IMR-90 (cell line): ENCODE measurements at places on chromosomes 4 and X. TPM values are rescaled to one million over a fixed set of nuclear protein-coding genes. Genes with fewer than 3 reads are reported as not detected.

DNA sequence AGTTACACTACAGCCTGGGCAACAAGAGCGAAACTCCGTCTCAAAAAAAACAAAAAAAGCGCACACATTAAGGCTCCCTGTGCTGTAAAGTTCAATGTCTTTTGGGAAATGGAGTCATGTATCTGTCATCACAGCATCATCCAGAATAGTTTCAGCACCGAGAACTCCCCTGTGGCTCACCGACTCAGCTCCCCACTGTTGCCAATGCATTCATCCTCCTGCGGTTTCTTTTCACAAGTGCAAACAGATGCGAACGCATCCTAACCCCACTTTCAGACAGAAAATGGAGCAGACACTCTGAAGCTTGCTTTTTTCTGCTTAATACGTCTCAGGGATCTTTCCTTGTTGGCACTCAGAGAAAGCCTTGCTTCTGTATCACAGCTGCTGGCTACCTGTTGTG lies 13.8 kb upstream of the SH3TC1 start:
- H3K4me1 ChIP-seq: peaks cover 14% of the 10 kb centered on the region
- H3K4me3 ChIP-seq: no peak overlapping the region
- no peaks in the 10 kb centered on the region; the same call in 1 of the 2 replicates for H3K27me3 ChIP-seq
- peak; percentile 84 for DNase-seq
- H3K36me3 ChIP-seq: no peaks in the 10 kb centered on the region

DNA sequence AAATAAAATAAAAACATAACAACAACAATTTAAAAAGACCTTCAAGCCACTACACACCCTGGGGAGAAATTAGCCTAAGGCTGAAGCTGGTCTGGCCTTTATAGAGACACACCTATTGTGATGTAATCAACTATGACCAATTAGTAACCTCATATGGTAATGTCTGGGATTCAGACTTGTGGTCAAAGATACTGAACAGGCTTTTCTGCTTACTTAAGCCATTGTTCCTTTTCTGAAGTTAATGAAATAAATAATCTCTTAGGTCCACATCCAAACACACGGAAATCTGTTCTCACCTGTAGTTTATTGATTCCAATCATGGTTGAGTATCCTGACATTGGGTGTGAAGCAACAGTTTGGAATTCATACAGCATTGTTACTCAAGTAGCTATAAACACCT lies 152.5 kb downstream of the PLS3 start:
- H3K4me1 ChIP-seq: no peaks in the 10 kb centered on the region
- H3K4me3 ChIP-seq: no peak overlapping the region
- no peaks in the 10 kb centered on the region for H3K36me3 ChIP-seq

DNA sequence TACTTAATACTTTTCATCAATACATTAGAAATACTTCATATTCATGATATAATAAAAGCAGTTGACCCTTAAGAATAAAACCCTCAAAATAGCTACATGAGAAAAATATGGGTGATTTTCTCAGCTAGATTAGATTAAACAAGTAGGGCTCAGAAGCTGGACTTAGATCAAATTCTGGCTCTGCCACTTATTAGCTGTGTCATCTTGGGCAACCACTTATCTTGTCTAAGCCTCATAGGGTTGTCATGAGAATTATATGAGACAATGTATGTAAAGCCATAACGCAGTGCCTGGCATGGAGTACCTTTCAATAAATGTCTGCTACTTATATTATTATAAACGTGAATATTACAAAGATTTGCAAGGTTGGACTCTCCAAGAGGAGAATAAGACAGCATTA lies 84.3 kb upstream of the PGRMC2 start:
- DNase-seq: no peak
- H3K4me3 ChIP-seq: no peak overlapping the region
- peaks cover 11% of the 10 kb centered on the region for H3K4me1 ChIP-seq
- no peaks in the 10 kb centered on the region for H3K36me3 ChIP-seq
- H3K27ac ChIP-seq: no peak overlapping the region

DNA sequence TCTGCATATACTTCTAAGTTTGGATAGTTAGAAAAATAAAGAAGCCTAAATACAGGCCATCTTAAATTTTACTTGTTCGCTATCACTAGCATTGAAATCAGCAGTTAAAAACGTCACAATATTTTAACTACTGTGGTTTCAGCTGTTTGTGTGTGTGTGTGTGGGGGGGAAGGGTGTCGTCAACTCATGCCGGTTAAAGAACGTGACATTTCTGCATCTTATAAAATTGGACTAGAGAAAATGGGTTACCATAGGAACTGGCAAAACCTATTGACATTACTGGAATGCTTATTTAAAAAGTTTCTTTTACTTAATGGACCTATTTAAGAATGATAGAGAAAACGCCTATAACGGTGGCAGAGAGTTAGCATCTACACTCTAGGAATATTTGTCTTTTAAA lies 1.2 kb upstream of the CNKSR2 start:
- H3K4me1 ChIP-seq: no peaks in the 10 kb centered on the region
- H3K4me3 ChIP-seq: no peak overlapping the region
- no peak for DNase-seq
- no peak overlapping the region for H3K27ac ChIP-seq

DNA sequence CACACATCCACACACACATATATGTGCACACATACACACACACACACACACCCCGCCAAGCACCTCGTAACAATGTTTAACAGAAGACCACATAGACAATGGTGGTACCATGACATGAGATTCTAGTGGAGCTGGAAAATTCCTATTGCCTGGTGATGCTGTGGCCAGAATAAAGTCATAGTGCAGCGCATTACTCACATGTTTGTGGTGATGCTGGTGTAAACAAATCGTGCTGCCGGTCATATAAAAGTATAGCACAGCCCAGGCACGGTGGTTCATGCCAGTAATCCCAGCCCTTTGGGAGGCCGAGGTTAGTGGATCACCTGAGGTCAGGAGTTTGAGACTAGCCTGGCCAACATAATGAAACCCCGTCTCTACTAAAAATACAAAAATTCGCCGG lies 275.2 kb downstream of the TRIML1 start:
- H3K4me3 ChIP-seq: no peak overlapping the region
- no peaks in the 10 kb centered on the region for H3K4me1 ChIP-seq
- no peaks in the 10 kb centered on the region for H3K36me3 ChIP-seq
- DNase-seq: peak; percentile 34

GRCh38 chr4:120085705-120086104 lies 19.1 kb upstream of the MAD2L1 start:
- H3K27ac ChIP-seq: no peak overlapping the region
- no peaks in the 10 kb centered on the region for H3K36me3 ChIP-seq
- no peak overlapping the region for H3K4me3 ChIP-seq
- no peaks in the 10 kb centered on the region for H3K27me3 ChIP-seq
- peak; percentile 86 for DNase-seq
- no peaks in the 10 kb centered on the region for H3K4me1 ChIP-seq

- H3K4me3 ChIP-seq: no peak overlapping the region
- no peaks in the 10 kb centered on the region for H3K27me3 ChIP-seq
- peaks cover 2% of the 10 kb centered on the region for H3K4me1 ChIP-seq
Measured at GRCh38 chr4:776743-777441, 49.0 kb downstream of the CPLX1 start.

- H3K27me3 ChIP-seq: peaks cover 1% of the 10 kb centered on the region; the same call in 1 of the 2 replicates
- no peaks in the 10 kb centered on the region; the same call in 1 of the 2 replicates for H3K4me1 ChIP-seq
- no peaks in the 10 kb centered on the region for H3K36me3 ChIP-seq
- no peak overlapping the region for H3K27ac ChIP-seq
- peak overlapping the region; percentile 93 for H3K4me3 ChIP-seq
Measured at GRCh38 chrX:41087201-41087600, 2.0 kb downstream of the USP9X start.

GRCh38 chrX:151793886-151794285 lies 59.3 kb downstream of the CNGA2 start:
- H3K27me3 ChIP-seq: no peaks in the 10 kb centered on the region
- no peak overlapping the region for H3K4me3 ChIP-seq
- DNase-seq: no peak
- H3K27ac ChIP-seq: no peak overlapping the region

DNA sequence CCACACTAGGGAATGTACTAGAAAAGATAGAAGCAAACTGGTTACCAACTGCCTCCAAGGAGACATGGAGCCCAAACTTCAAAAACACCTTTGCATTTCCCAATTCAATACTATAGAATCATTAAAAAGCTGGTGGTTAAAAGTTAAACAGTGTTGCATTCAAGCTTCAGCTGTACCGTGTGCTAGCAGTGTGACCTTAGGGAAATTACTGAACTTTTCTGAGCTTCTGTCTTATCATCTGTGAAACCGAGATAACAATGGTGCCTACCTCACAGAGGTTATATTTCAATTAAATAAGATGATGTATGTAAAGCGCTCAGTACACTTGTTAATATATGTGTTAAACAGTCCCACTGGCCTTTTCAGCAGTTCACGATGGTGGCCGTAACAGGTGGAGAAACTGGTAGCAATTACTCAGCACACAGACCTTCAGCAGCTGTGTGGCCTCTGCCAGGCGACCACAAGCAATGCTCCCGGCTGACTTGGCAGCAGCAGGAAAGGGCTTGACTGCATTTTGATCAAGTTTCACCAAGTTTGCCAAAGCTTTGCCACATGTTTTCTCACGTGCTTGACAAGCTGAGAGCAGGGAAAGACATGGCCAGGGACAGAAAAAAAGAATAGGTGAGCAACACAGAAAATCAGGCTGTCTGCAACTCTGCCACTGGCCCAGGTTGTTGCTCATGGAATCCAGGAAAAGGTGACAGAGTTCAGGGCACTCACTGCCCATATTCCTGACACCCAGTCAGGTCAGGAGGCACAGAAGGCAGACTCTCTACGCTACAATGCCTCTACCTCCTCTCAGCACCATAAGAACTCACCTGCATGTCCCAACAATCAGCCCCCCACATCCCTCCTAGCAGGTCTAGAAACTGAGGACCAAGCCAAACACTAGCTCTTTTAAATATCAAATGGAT lies 72.1 kb downstream of the PARM1 start:
- H3K27me3 ChIP-seq: no peaks in the 10 kb centered on the region
- no peak overlapping the region for H3K27ac ChIP-seq
- no peak overlapping the region for H3K4me3 ChIP-seq
- H3K36me3 ChIP-seq: no peaks in the 10 kb centered on the region
- no peaks in the 10 kb centered on the region for H3K4me1 ChIP-seq

- H3K27ac ChIP-seq: no peak overlapping the region
- no peak for DNase-seq
- peaks cover 31% of the 10 kb centered on the region for H3K27me3 ChIP-seq
- H3K4me3 ChIP-seq: no peak overlapping the region
Measured at GRCh38 chrX:24392709-24393108, 32.3 kb downstream of the SUPT20HL1 start.

DNA sequence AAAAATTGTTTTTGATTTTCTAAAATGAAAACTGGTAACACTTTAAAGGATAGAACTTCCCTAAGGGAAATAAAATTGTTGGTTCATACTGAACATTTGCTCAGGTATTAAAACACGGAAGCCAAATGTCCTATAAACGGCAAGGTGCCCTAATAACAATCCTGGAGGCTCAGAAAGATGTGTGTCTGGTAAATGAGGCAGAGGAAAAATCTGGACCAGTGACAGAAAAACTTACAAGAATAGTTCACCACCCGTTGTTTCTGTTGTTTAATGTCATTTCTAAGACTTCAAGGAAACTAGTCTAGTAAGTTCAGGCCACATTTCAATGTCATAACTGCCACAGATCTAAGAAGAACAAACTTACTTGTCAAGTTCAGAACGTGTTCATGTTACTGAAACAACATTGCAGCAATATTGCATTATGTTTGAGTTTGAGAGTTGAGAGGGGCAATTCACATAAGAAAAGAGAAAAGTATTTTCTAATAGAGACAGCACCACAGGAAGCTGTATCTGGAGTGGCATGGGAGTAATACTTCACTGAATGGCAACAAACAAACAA lies 476.6 kb downstream of the GRXCR1 start:
- no peaks in the 10 kb centered on the region for H3K36me3 ChIP-seq
- H3K4me1 ChIP-seq: no peaks in the 10 kb centered on the region
- no peak for DNase-seq
- H3K4me3 ChIP-seq: no peak overlapping the region
- no peaks in the 10 kb centered on the region for H3K27me3 ChIP-seq

DNA sequence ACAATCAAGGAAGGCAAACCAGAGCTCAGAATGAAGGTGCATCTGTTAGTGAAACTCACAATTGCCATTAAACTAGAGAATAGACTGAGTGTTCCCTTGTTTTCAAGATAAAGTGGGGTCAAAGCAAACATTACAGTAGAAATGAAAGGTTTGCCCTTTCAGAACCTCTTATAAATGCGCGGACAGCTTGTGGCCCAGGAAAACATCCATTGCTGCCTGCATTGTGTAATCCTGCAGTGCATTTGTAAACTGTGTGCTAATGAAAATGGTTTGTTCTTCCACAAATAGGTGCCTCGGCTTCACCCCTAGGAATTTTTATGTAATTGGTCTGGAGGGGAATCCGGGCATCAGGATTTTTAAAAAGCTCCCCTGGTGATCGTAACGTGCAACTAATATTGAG lies 62.8 kb downstream of the SNX25 start:
- peaks cover 3% of the 10 kb centered on the region; the same call in 1 of the 2 replicates for H3K36me3 ChIP-seq
- DNase-seq: no peak
- peaks cover 2% of the 10 kb centered on the region; the same call in 1 of the 2 replicates for H3K4me1 ChIP-seq
- H3K4me3 ChIP-seq: no peak overlapping the region
- no peaks in the 10 kb centered on the region for H3K27me3 ChIP-seq

- peak overlapping the region; percentile 46 for H3K27ac ChIP-seq
- DNase-seq: peak; percentile 83
- H3K4me3 ChIP-seq: no peak overlapping the region
- H3K27me3 ChIP-seq: no peaks in the 10 kb centered on the region
Measured at GRCh38 chr4:25795566-25796454, 67.0 kb downstream of the SEL1L3 start.

DNA sequence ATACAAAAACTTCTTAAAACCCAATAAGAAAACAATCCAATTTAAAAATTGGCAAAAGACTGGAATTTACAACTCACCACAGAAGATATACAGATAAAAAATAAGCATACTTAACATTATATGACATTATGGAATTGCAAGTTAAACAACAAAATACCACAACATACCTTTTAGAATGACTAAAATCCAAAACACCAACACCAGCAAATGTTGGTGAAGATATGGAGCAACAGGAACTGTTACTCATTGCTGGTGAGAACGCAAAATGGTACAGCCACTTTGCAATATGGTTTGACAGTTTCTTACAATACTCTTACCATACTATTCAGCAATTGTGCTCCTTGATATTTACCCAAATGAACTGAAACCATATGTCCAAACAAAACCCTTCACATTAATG lies 112.4 kb downstream of the ADGRL3 start:
- H3K4me3 ChIP-seq: no peak overlapping the region
- peak; percentile 2 for DNase-seq
- no peaks in the 10 kb centered on the region for H3K4me1 ChIP-seq
- H3K27me3 ChIP-seq: no peaks in the 10 kb centered on the region
- H3K27ac ChIP-seq: no peak overlapping the region

Gene PABPC5
- 0.90 and 1.7 TPM in 2 replicates for total RNA-seq

Gene MND1
- total RNA-seq: 0.36 and 3.3 TPM in 2 replicates

Gene TMPRSS11B
- total RNA-seq: not detected in 2 replicates

Gene IL1RAPL1
- total RNA-seq: 9.0 and 12.5 TPM in 2 replicates

Gene GAB3
- total RNA-seq: 1.9 and 2.2 TPM in 2 replicates

Gene G3BP2
- 183 and 306 TPM in 2 replicates for total RNA-seq

Gene GABRE
- 1.3 and 1.9 TPM in 2 replicates for total RNA-seq

Gene UBE2D3
- total RNA-seq: 387 and 407 TPM in 2 replicates

Gene CFAP299
- 1.1 and 1.9 TPM in 2 replicates for total RNA-seq
